AG09319 (cell line): ENCODE measurements at places on chromosomes 3 and 15.
A peak's percentile ranks its signal among the peaks of the same experiment; 100 is the strongest.

DNA sequence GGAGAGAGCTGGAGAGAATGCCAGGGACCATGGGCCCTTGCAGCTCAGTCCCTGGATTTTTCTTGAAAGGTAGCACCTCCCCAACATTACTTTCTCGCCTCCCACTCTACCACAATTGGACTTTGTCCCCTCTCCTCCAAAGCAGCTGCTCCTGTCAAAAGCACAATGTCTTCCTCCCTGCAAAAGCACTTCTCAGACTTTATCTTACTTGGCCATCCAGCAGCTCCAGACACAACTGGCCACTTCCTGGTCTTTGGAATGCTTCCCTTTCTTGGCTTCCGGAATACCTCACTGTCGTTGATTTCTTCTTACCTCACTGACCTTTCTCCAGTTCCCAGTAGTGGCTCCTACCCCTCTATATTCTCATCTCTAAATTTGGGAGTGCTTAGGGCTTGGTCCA, 134.6 kb upstream of the PROK2 start:
- no peak for DNase-seq

- no peak for DNase-seq
Observed at GRCh38 chr15:51080286-51080685, 14.4 kb downstream of the TNFAIP8L3 start.

- DNase-seq: no peak
Observed at GRCh38 chr15:99010768-99011167, 3.2 kb upstream of the PGPEP1L start.

DNA sequence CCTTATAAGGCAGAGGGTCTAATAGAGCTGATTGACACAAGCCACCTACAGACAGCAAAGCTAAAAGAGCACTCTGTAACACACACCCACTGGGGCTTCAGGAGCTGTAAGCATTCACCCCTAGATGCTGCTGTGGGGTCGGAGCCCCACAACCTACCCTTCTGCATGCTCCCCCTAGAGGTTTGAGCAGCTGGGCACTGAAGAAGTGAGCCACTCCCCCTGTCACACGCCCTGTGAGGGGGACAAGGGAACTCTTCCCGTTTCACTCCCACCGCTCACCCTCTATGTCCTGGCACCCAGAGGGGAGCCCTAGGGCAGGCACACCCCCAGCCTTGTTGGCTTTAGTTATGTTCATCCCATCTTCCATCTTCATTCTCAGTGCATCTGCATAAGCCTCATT, 9.4 kb upstream of the CSTA start:
- no peak for DNase-seq

GRCh38 chr3:16148783-16149182, 25.7 kb upstream of the GALNT15 start:
- peak; percentile 73 for DNase-seq

GRCh38 chr3:30608598-30608947, 2.2 kb downstream of the TGFBR2 start:
- DNase-seq: no peak

DNA sequence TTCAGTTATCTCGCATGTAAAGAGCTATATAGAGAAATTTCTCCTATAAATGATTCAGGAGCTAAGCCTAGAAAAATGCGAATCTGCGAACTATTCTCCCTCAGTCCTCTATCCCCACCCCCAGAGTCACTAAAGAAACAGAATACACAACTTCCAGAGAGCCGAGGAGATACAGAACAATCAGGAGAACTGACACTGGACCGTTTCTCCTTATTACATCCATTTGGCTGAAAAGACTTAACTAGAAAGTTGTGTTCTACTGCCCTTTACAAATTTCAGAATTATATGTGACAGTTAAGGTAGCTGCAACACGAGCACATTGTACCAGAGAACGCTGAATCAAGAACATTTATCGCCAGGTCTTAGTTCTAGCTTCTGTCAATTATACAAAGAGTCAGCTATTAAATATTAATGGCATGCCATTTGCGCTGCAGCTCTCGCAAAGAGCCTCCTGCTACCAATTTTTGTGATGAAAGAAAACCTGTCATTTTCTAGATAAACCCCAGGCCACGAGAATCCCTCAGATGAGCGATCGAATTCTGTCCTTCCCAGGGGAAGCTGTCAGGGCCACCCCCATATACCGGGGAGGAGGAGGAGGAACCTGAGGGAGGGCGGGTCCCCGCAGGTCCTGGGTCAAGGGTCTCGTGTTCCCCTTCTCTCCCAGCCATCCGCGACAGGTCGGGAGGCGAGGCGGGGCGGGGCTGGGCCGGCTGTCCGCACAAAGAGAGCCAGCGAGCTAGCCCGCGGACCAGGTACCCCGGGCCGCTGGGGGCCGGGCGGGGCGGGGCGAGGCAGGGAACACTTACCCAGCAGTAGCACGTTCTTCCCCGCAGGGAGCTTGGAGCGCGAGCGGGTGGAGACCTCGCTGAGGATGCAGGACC, 878 bp downstream of the DYNC1LI1 start:
- DNase-seq: no peak

DNA sequence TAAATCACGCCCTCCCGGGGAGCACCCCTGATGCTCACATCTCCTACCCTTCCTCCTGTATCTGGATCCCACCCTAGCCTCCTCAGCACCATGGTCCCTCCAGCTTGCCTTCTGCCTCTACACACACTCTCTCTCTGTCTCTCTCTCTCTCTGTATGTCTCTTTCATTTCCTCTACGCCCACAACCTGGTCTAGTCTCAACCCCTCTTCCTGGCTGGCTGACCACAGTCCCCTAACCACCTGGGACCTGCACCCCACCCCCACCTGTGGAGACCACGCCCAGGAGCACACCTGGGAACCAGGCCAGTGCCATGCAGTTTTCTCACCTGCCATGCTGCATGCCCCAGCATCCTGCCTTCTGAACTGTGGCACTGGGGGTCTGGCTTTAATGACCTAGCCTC, 4.0 kb upstream of the CFAP100 start:
- DNase-seq: no peak

- no peak for DNase-seq
Observed at GRCh38 chr15:66498501-66499386, 1.2 kb upstream of the SNAPC5 start.

DNA sequence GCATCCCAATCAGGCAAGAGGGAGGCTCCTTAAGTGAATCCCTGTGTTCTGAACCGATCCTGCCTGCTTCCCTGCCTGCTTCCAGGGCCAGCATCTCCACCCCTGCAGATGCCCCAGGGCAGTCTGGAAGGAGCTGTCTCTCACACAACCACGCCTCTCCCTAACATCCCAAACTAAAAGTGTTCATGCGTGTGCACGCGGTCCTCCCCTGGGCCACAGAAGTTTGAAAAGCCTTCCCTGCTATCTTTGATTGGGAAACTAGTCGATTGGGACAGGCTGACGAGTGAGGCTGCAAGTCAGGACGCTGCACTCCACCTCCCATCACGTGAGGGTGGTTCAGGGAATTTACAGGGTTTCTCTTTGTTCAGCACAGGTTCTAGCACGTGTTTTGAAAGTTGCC, 340.9 kb upstream of the ICE2 start:
- DNase-seq: no peak

- DNase-seq: no peak
Observed at GRCh38 chr15:42314818-42315217, 41.6 kb upstream of the TMEM87A start.

DNA sequence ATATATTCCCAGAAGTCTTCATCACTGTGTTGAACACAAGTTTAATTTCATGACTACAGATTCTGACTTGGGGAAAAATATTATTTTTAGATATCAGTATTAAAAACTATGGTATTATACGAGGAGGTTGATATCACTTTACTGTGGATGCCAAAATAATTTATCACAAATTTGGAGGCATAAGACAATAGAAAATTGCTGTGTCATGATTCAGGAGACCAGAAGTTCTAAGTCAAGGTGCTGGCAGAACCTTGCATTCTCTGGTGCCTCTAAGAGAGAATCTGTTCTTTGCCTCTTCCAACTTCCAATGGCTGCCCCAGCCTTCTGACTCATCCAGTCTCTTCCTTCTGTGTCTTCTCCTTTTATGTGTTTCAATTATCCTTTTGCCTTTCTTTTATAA, 325.0 kb upstream of the CNTN4 start:
- DNase-seq: no peak

DNA sequence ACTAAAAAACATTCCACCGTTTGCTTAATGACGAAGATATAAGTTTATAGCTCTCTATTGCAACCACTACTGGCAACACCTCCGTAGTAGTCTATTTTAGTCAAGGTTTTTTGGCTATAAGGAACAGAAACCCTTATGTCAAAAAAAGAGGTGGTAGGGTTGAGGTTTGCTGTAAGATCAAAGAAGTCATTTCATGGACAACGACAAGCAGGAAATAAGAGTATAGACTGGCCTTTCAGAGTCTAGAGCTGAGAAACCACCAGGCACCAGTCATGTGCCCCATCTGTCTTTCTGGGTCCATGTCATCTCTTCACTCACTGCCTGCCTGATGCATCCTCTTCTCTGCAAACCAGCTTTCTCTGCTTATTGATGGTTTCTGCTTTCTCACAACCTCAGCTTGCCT, 42.7 kb downstream of the THBS1 start:
- no peak for DNase-seq

DNA sequence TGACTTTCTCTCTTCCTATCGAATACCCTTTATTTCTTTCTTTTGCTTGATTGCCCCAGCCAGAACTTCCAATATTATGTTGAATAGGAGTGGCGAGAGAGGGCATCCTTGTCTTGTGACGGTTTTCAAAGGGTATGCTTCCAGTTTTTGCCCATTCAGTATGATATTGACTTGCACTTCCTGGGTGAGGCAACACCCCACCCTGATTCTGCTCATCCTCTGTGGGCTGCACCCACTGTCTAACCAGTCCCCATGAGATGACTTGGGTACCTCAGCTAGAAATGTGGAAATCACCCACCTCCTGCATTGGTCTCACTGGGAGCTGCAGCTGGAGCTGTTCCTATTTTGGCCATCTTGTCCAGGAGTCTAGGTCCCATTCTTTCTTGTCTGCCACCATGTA, 44.8 kb upstream of the KCNH8 start:
- no peak for DNase-seq

DNA sequence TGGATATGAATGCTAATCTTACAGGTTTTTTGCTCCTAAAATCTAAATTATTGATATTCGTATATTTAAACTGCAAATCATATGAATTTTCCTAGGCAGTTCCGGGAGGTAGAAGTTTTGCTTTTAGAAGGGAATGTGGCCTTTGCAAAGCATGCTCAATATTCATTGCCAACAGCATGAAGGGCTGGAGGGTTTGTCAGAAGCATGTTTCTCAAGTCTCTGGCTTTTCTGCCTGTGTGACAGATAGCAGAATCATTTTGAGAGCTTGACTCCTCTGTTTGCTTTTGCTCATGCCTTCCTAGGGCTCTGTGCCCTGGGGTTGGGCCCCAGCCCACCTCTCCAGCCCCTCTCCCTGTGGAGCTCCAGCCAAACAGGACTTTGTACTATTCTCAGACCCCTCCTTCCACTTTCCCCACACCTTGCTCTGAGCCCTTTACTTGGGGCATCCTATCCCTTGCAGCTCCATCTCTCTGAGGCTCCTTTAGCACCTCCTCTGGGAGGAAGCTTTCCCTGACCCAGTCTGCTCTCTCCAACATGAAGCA, 91.3 kb downstream of the ARNT2 start:
- no peak for DNase-seq

- DNase-seq: no peak
Observed at GRCh38 chr3:169354774-169355501, 308.6 kb downstream of the MECOM start.

DNA sequence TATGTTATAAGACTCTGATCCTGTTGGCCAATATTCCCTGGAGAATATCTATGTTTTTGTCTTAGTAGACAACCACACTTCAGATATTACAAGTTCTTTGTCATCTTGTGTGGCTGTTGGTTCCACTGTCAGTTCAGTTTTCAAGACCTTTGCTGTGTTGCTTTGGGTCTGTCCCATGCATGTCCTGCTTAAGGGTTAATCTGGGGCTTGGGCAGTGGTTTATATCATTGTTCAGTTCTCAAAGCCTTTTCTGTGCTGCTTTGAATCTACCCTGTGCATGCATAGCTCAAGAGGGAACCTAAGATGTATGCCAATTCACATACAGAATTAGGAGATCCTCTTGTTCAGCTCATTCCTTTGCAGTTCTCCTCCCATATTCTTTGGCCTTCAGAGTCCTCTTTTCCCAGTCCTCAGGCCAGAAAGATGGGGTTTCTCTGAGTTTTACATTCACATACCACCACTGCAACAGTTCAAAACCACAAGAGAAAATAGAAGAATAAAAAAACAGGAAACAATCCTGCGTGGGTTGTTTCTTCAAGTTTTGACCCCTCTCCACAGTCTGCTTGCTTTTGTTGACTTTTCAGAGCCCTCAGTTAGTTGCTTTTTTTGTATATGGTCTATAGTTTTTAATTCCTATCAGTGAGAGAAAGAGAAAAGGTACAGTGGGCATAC, 21.6 kb downstream of the BUB1B start:
- no peak for DNase-seq

DNA sequence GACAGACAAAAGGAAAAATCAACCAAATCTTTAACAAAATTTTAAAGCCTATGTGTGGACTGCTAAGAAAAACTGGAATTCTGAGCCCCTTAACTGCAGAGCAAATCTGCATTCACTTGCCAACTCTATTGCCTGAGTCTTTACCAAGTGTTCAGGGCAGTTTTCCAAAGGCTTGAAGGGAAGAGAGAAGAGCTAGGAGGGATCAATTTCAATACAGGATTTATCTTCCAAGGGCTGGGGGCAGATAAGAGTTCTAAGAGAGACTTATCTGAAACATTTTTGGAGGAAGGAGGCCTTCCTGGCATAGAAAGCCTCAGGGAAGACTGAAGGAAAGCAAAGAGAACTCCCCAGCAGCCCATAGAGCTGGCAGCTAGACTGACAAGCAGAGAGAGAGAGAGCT, 31.4 kb upstream of the LSAMP start:
- DNase-seq: no peak

DNA sequence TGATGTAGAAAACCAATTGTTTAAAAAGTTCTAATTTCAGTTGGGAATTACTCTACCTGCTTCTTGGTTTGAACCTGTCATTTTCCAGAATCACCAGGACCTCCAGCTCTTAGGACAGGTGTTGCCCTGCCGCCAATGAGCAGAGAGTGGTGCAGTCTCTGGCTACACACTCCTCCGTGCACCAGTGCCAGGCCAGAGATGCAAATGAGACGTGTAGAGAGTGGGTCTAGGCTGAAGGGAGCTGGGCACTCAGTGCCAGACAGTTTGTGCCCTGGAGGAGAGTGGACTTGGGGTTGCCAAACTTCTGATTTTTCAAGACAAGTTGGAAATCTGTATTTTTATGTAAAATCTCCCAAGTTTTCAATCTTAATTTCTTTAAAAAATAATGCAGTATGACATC, 566.2 kb downstream of the MAGI1 start:
- DNase-seq: no peak
